ENCODE measurements at places on chromosomes 12 and 14.

- DNase-seq: no peak
Observed at GRCh38 chr14:81235096-81235495, 14.3 kb upstream of the GTF2A1 start.

GRCh38 chr14:31895206-31895605, 181.9 kb upstream of the ARHGAP5 start:
- DNase-seq: no peak

DNA sequence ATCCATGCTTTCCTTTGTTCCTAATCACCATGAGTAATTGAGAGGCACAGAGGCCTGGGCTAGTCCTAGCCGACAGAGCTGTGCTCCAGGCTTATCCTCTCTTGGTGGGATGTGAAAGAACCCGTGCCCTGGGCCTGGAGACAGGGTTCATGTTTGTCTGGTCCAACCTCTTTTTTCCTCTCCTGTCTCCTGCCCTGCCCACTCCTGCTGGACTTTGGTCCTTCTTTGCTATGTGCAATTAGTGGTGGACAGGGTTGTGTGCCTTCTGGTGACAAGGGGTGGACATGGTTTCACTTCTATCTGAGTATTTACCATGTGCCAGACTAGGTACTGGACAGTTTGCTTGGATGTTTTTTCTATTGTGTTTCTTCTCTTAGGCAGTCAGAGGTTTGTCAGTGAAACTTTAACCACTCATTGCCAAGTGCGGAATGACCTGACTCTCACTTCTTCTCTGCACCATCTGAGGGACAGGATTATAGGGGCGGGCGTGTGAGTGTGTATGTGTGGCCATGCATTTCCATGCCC, 126.1 kb downstream of the SMOC1 start:
- DNase-seq: no peak

GRCh38 chr12:10558789-10559188, 53.1 kb downstream of the EIF2S3B start:
- DNase-seq: no peak

DNA sequence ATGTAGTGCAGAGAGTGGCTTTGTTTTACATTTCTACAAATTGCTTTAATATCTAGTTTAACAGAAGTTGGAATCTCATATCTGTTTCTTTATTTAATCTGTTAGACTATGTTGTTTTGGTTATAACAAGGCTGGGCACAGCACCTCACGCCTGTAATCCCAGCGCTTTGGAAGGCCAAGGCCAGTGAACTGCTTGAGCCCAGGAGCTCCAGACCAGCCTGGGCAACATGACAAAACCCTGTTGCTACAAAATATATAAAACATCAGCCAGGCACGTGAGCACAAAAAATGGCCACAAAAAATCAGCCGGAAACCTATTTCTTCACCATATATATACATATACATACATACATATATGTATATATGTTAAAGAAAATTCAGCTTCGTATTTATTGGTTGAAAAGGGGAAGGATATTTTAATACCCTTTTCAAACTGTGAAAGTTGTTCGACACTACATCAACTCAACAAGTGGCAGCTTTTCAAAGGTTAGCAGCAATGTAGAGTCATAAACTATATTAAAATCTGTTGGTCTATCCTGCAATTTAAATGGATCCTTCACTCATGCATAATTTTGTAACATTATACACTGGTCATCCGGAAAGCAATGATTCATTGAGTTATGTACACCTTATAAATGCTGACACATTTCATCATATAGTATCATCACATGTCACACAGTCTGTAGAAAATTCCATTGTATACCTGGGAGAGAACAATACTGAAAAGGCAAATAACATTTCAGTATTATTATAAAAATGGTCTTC, 7.1 kb downstream of the NR2C1 start:
- DNase-seq: no peak

DNA sequence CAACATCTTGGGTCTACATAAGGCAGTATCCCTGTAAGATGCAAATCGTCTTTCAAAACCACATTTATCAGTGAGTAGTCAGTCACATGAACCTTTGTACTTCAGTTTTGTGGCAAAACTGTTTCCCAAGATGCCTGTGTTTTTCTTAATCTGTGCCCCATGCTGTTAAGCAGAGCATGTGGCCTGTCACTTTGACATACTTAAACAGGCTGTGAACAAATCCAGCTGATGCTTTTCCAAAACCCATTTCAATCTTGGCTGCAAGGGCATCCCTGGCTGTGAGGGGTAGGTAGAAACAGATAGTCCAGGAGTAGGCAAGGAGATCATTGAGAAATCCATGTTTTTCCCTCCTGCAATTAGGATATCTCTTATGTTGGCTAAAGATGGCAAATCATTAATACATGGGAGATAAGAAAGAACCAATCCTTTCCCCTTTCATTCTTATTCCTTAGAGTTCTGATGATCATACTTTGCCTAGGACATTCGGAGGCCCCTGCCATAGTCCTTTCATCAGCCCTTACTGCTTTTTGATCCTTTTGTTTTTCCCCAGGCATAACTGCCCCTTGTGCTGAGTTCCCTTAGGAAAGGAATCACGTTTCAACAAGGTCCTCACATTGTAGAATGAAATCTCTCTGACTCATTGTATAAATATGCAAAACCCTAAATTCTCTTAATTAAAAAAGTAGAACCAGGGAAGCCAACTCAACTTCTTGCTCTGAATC, 121.1 kb upstream of the EEA1 start:
- DNase-seq: no peak

DNA sequence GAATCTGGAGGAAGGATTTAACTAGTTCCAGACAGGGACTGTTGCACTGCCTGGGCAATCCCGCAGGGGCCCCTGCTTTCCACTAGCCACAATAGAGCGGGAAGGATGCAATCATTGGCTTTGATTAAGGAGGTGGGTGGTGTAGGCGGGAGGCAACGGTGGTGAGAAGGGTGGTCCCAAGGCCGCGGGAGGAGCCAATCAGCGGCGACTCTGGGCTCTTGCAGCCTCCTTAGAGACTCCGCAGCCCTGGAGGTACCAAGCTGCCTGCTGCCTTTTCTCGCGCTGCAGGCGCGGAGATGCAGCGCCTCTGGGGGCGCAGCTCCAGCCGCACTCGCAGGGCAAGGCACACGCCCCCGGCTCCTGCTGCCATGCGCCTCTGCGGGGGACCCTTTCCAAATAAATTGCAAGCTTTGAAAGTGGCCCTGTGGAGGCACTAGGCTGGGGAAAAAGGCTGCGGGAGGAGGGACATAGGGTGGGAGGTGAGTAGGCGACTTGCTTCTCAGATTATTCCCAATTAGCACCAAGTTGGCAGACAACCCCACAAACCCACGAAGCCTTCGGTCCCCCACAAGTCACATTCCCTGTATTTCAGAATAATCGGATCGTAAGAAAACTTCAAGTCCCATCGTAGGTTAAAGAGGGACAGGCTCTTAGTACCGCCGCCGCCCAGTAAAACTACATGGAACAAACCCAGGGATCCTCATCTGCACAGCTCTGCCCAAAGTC, 858 bp upstream of the KCNA1 start:
- DNase-seq: no peak

DNA sequence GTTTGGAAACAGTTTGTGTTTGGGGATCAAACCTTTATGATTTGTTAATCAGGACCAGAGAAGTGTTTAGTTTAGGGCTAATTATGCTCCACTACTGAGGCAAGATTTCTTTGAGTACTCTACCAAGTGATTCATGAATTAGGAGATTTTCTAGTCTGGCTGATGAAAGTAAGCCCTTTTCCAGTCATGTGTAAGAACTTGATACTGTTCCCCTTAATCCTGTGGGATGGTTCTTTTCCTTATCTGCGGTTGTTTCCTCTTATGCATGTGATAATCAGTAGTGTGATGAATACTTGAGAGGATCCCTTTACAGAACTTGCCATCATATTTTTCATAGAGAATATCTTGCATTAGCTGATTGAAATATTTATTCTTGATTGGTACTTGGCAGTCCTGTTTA, 42.1 kb downstream of the DYRK2 start:
- no peak for DNase-seq

DNA sequence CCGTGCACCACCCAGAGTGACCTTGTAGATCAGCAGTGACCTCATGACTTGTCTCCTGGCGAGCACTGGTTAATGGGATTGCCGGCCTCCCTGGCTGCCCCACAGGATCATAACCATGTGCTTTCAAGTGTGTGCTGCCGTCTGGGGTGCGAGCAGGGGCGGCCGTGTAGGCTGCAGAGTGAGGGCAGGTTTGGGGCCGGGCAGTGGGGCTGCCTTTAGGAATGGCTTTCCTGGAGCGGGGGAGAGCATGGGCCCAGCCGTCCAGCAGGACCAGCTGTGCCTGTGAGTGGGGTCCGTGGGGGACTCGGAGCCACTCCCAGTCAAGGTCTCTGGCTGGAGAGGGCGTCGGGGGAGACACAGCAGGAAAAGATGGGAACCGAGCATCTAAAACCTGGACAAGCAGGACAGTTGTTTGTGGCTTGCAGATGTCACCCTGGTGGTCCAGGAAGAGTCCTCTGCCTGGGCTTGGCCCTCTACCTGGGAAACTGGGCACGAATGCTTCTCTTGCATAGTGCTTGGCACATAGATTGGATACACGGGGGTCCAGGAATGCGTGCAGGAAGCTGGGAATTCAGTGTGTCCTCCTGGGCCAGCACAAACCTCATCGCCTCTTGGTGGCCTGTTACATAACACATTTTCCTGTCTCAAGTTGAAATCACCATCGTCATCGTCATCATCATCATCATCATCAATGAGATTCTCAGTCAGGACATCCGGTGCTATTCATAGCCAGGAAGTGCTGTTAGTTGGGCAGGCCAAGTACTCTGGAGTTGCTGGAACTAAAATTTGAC, 96.0 kb downstream of the ADGRD1 start:
- no peak for DNase-seq

- DNase-seq: no peak
Observed at GRCh38 chr12:46453428-46453827, 80.9 kb upstream of the SLC38A2 start.

- DNase-seq: no peak
Observed at GRCh38 chr12:45244561-45245343, 28.9 kb downstream of the ANO6 start.

GRCh38 chr14:73723797-73724661, 9.8 kb upstream of the PNMA1 start:
- no peak for DNase-seq

DNA sequence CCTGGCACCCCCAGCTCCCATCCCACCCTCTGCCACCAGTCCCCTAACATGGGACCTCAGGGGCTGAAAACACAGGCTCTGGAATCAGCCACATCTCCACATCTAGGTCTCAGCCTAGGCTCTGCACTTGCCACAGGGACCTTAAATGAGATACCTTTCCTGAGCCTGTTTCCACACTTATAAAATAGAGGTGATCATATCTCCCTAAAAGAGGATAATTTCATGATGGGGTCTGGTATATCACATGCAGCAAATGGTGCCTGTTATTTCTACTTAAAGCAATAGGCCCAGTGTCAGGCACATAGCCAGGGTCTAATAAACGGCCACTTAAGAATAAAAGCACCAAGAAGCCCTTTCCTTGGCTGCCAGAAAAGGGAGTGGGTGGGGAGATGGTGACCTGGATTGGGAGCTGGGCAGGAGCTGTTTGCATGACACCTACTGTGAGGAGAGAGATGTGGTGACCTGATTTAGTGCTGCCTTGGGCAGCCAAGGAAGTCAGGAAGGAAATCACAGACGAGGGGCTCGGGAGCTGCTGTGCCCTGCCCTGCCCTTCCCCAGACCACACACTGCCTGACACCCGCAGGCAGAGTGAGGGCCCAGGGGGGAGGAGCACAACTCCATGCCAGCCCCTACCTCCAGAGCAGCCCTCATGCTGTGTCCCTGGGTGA, 71.2 kb downstream of the IRF2BPL start:
- DNase-seq: no peak

GRCh38 chr14:21768116-21768874, 94.7 kb upstream of the OR4E1 start:
- no peak for DNase-seq

DNA sequence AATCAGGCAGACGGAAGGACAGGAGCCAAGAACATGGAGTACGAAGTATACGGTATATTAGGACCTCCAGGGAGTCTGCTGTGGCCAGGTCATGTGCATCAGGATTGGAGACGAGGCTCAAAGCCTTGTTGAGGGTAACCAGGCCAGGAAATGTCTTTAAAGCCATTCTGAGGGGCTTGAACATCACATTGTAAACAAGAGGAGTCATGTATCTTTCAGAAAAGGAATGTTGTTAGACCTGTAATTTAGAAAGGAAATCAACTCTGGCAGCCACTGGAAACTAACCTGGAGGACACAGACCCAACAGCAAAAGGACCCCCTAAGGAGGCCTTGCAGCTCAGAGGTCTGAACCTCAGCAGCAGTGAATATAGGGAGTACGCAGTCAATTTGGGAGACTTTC, 7.5 kb downstream of the MAP3K9 start:
- DNase-seq: no peak

- no peak for DNase-seq
Observed at GRCh38 chr12:31510034-31510433, 80.9 kb downstream of the DENND5B start.

GRCh38 chr12:5898874-5899273, 46.2 kb downstream of the ANO2 start:
- DNase-seq: no peak

- no peak for DNase-seq
Observed at GRCh38 chr12:3091038-3091319, 13.8 kb downstream of the TSPAN9 start.

GRCh38 chr12:67698672-67699581, 50.4 kb downstream of the DYRK2 start:
- DNase-seq: peak; percentile 17

GRCh38 chr12:112167718-112168525, 42.6 kb downstream of the TRAFD1 start:
- DNase-seq: no peak

DNA sequence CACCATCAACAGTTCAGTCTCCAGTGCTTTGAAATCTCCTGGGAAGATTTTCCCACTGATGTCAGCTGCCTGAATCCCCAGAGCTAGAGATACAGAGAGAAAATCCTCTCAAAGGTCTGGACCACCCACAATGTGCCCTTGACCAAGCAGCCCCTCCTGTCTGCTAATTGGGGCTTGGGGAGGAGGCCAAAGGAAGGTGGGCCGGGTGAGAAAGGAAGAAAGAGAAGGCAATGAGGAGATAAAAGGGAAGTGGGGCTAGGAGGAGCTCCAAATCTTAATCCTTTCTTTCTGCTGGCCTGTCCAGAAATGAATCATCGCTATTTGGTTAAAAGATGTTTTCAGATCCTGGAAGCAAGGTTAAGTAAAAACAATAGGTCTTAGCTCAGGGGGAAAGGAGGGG, 322.9 kb downstream of the BCL11B start:
- DNase-seq: no peak

- DNase-seq: no peak
Observed at GRCh38 chr14:61517911-61518384, 177.4 kb upstream of the HIF1A start.

Data from activated T-helper 1 cell treated with Interleukin-2 at 50 U/mL for 16 hours (primary cell).